SK-N-SH (cell line): ENCODE measurements at places on chromosomes 7 and 10. TPM values are rescaled to one million over a fixed set of nuclear protein-coding genes. Genes with fewer than 3 reads are reported as not detected.

MKX gene
- polyA plus RNA-seq: not detected in 2 replicates

- DNase-seq: no peak
- H3K27ac ChIP-seq: no peak overlapping the region
- no peak overlapping the region for H3K4me3 ChIP-seq
- H3K27me3 ChIP-seq: no peaks in the 10 kb centered on the region
- H3K36me3 ChIP-seq: no peaks in the 10 kb centered on the region
These were observed 416.9 kb upstream of the MKI67 start for GRCh38 chr10:128543151-128543550.

DNA sequence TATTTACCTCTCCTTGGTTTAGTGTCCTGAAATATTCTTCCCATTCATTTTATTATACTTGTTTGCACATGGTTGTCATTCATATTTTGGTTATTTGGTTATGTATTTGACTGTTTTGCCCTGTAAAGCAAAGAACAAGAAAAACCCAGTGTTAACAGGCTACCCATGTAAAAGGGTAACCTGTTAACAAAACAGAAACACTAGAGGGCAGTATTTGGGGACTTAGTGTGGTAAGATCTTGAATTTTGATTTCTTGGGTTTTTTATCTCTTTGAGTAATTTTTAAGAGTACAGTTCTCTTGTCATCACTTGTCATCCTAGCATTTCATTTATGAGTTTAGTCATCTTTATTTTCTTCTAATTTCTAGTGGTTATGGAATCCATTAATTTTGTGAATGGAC lies 51.3 kb downstream of the POLL start:
- no peak overlapping the region for H3K27ac ChIP-seq
- H3K36me3 ChIP-seq: peaks cover 54% of the 10 kb centered on the region
- no peaks in the 10 kb centered on the region for H3K27me3 ChIP-seq
- H3K4me3 ChIP-seq: no peak overlapping the region
- peak; percentile 54 for DNase-seq

CNTNAP2 gene
- polyA plus RNA-seq: 3.4 and 4.0 TPM in 2 replicates

- no peak overlapping the region for H3K4me3 ChIP-seq
- DNase-seq: no peak
- no peaks in the 10 kb centered on the region for H3K4me1 ChIP-seq
- no peaks in the 10 kb centered on the region for H3K27me3 ChIP-seq
- no peaks in the 10 kb centered on the region for H3K36me3 ChIP-seq
- no peak overlapping the region for H3K27ac ChIP-seq
These were observed 58.6 kb downstream of the LAMB4 start for GRCh38 chr7:108071551-108071950.

- no peak overlapping the region for H3K4me3 ChIP-seq
- H3K27me3 ChIP-seq: no peaks in the 10 kb centered on the region
- no peak for DNase-seq
- no peaks in the 10 kb centered on the region for H3K36me3 ChIP-seq
These were observed 438.4 kb downstream of the NRG3 start for GRCh38 chr10:82313401-82313800.

- H3K27me3 ChIP-seq: no peaks in the 10 kb centered on the region
- H3K4me3 ChIP-seq: no peak overlapping the region
- DNase-seq: peak; percentile 54
- H3K36me3 ChIP-seq: peaks cover 63% of the 10 kb centered on the region
- peaks cover 5% of the 10 kb centered on the region; the same call in 1 of the 2 replicates for H3K4me1 ChIP-seq
- no peak overlapping the region for H3K27ac ChIP-seq
These were observed 173.1 kb downstream of the MYOF start for GRCh38 chr10:93309062-93309461.

GRCh38 chr10:112803961-112804401 lies 146.1 kb upstream of the TCF7L2 start:
- no peaks in the 10 kb centered on the region for H3K27me3 ChIP-seq
- no peak overlapping the region for H3K4me3 ChIP-seq
- no peak overlapping the region; the same call in 1 of the 2 replicates for H3K27ac ChIP-seq
